ENCODE measurements at places on chromosomes 12 and 14. TPM values are rescaled to one million over a fixed set of nuclear protein-coding genes. Genes with fewer than 3 reads are reported as not detected.

GRCh38 chr12:34022079-34022830 lies at the start of gene ALG10:
Gene ALG10 (plus strand): TSS chr12:34022496. CDS start chr12:34022600, 104 bp downstream.
- DNase-seq, result peak; percentile 98

C12orf42 gene
- not detected for total RNA-seq

DNA sequence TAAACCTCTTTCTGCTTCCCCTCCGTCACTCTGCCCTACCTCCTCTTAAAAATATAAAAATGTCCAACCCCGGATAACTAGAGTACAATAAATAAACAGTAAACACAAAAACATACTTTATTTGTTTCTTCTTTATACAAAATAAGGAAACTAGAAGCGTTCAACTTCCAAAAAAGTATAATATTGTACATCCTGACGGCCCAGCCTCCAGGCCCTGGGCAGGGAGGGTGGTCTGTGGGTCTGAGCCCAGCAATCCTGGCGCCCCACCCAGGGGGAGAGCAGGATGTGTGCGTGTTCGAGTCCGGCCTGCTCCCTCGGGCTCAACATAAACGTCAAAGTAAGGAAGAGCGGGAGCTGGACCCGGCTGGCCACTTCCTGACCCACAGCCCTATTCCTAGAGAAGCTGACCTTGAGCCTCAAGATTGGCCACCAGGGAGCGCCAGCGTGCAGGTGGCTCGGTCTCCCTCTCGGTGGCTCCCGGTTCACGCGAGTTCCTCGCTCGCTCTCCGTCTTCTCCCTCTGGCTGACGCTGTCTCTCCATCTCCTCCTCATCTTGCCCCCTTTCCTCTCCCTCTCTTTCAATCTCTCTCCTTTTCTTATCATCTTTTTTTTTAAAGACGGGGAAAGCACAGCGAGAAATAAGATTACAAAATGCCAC lies 9.4 kb downstream of the LHX5 start:
- peak; percentile 78 for DNase-seq

DNA sequence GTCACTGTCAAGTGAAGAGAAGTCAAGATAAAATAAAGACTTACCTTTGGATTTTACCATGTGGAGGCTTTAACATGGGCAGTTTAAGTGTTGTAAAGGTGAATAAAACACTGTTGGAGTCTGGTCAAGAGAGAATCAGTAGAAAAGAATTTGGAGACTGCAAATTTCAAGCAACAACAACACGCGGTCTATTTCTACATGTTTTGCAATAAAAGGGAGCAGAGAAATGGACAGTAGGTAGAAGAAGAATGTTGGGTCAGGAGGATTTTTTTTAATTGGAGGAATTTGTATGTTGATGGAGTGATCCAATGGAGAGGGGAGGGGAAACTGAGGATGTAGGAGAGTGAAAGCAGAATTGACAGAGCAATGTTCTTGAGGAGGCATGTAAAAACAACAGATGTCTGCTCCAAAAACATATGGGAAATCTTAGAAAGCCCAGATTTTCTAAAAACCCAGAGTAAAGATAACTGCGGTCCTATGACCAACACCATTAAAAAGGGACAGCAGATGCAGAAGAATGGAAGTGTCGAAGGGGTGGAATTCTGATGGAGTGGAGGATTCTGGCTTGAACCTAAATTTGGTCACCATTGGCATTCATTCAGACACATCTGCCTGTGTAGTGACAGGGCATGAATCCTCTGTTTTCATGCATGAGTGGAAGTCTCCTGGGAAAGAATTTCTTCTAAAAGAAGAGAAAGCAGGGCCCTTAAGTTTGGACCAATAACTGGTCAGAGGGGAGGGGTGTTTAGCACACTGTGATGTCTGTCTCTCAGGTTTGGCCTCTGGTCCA lies 68.0 kb upstream of the OSBPL8 start:
- no peak for DNase-seq

- DNase-seq, result no peak
Measured at GRCh38 chr12:24840046-24840800, 108.7 kb downstream of the BCAT1 start.

DLGAP5 gene
- 35.9 TPM for total RNA-seq

DNA sequence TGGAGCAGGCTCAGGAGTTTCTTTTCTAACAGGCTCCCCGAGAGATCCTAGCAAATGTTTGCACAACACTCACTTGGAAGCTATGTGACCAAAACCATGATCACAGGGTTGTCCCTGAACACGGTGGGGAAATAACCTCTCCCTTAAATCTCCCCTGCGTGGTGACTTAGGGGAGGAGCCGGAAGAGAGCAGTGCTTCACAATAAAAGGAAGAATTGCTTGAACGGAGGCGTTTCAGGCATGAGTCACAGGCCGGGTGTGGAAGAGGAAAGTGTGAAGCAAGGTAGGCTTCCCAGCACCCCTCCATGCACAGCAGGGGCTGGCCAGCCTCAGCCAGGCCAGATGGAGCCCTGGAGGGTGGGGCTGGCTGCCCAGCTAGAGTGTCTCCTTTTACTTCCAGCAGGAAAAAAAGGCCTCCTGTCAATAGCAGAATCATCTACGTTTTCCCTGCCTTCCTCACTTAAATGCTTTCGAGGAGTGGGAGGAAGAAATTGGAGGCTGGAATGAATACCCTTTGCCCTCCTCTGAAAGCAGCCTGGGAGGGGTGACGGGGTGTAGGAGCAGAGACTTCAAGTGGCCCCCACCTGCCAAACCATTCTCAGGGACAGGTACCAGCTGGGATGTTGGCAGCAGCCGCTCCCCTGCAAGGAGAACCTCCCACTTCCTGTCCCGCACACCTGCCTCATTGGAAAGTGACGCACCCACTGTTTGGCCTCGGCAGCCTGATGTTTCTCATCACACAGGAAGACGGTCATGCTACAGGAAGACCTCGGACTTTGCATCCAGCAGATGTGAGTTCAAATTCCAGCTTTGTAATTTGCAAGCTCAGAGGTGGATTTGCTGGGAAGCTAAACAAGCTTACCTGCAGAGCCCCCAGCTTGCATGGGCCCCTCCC lies 30.1 kb upstream of the PPP2R5C start:
- DNase-seq, result peak; percentile 92

TAS2R43 gene
- 0.82 TPM for total RNA-seq

RAD51B gene
- 22.0 TPM for total RNA-seq

DNA sequence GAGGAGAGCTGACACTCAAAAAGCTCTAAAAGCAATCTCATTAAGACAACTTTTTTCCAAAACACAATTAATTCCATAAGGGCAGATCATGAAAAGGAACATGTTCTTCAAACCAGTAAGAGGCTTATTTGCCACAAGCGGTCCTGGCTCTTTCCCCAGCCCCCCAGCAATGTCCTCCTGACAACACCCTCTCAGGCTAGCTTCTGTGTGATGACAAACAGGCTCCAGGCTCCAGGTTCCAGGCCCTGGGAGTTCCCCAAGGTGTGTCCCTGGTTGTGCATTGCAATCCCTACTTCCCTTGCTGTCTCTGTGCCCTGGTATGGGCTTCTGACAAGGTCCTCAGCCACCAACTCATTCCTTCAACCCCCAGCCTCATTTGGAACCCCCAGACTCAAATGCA lies 8.9 kb downstream of the HVCN1 start:
- DNase-seq, result no peak

DNA sequence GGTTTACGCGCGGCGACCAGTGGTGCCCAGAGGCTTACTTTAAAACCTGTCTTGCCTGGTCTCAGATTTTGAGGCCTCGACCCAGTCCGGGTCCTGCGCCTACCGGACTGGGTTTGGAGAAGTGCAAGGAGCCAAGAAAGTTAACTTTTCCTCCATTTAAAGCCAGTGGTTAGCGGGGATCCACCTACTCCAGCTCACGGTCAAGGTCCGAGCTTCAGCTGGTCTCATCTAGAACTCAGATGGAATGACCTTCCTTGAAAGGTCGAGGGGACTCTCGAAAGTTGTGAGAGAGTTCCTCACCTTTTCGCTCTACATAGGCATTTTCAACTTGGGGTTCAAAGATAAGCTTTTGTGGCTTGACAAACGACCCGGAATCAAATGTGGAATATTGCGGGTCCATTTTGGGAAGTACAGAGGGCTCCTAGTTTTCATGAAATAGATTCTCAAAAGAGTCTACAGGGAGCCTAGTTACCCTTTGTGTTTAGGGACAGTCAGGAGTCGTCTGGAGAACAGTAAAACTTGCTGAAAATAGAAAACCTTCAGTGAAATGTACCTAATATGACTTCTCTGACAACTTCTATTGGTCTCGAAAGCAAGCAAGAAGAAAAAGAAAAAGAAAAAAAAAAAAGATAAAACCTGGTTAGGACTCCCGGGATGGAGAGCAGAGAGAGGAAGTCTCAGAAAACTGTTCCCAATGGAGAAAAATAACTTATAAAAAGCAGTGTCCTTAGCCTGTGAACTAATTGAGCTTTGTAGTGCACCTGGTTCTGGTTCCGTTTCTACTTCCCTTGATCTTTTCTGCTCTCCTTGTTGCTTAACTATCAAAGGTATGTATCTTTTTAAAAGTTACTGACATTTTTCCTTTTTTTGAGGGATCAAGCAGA lies 1.4 kb downstream of the KCNMB4 start:
- DNase-seq, result peak; percentile 24

GRCh38 chr12:107404981-107405380 lies 280.6 kb upstream of the PWP1 start:
- DNase-seq, result peak; percentile 29
